ENCODE measurements at places on chromosomes 6 and 20.

DNA sequence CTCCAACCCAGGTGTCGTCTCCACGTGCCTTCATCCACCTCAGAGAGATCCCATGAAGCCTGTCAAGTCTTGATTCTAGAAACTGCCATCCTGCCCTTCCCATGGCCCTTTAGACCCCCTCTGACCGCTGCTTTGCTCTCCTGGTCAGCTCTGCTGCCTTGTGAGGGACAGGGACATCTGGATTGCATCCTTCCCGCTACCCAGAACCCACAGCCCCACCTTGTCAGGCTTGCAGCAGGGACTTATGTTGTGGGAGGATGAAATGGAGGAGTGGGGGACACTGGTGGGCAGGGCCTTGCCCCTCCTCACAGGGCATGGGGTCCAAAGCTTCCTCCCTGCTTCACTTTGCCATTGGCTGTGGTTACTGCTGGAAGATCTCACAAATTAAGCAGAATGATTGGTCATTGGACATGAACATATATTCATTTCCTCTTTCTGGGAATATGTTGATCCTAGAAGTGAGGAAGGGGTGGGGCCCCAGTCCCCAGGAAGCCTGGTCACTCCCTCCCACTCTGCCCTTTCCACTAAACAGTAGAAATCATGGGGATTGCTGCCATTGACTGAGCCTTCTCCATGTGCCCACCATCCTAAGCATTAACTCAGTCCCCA lies 4.5 kb downstream of the GLP1R start:
- DNase-seq, result no peak

GRCh38 chr6:166323395-166323794 lies 15.2 kb upstream of the PRR18 start:
- DNase-seq, result no peak

DNA sequence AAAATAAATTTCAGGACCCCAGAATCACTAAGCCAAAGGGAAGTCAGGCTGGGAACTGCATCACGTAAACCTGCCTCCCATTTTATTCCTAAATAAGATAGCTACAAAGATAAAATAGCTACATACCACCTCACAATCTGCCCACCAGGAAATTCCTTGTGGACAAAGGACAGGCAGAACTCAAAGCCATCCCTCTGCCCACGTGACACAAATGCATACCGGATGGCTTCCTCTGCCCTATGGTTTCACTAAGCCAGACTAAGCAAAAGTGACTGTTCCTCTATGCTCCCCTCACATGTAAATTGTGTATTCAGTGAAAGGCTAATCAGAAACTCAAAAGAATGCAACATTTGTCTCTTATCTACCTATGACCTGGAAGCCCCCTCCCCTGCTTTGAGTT lies 15.0 kb downstream of the MBOAT1 start:
- DNase-seq, result no peak

- DNase-seq, result no peak
Observed at GRCh38 chr6:98924647-98925046, 23.1 kb downstream of the FBXL4 start.

- DNase-seq, result no peak
Observed at GRCh38 chr20:16415071-16416053, 157.9 kb downstream of the KIF16B start.

- no peak for DNase-seq
Observed at GRCh38 chr6:33297406-33297955, 1.3 kb downstream of the RGL2 start.

- DNase-seq, result no peak
Observed at GRCh38 chr6:76861403-76861802, 601.9 kb downstream of the HTR1B start.

DNA sequence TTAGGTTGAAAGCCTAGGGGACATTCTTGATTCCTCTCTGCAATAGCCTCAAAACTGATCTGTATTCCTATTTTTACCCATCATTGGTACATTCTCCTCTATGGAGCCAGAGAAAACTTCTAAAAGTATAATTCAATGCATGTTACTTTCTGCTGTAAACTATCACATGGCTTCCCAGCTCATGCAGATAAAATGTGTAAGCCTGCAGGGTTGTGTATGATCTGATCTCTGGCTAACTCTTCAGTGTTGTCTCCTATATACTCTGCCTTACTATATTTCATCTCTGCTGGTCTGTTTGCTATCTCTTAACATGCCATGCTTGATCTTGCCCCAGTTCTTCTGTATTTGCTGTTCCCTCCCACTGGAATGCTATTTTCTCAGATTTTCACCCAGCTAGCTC lies 323.3 kb upstream of the RSPO3 start:
- DNase-seq, result no peak

DNA sequence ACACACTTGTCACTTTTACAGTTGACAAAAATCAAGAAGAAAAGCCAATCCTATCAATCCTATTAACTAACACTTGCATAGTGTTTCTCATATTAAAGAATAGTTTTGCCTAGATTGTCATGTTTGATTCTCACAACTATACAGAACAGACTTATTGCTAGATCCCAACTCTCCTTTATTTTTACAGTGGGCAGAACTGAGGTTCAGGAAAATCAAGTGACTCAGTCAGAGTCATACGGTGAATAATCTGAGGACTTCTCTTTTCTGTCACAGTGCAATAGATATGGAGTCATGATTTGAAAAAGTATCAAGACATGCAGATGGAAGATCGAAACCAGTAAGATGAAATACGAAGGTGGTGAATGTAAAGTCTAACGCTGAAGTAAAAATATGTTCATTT lies 195.1 kb upstream of the CITED2 start:
- no peak for DNase-seq

DNA sequence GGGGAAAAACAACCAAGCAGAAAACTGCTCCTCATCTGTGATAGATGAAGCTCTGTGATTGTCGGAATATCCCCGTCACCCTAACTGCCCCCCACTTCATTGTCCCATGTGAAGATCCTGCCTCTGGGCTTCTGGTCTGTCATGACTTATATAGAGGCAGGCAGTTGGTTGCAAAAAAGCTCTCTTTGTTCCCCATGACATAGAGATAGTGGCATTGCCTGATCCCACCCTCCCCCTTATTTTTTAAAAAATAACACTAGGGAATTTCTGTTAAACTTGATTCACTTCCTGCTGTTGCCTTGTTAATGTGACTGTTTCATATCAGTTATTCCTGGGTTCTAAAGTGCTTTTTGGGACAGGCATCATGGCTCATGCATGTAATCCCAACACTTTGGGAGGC lies 203.1 kb downstream of the JARID2 start:
- no peak for DNase-seq
